ENCODE measurements at places on chromosomes 4 and X. TPM values are rescaled to one million over a fixed set of nuclear protein-coding genes. Genes with fewer than 3 reads are reported as not detected.

- no peaks in the 10 kb centered on the region for H3K27me3 ChIP-seq
- H3K27ac ChIP-seq, result no peak overlapping the region
- H3K4me1 ChIP-seq, result no peaks in the 10 kb centered on the region
- no peaks in the 10 kb centered on the region for H3K36me3 ChIP-seq
- no peak for DNase-seq
Observed at GRCh38 chr4:24213961-24214360, 324.1 kb upstream of the PPARGC1A start.

DNA sequence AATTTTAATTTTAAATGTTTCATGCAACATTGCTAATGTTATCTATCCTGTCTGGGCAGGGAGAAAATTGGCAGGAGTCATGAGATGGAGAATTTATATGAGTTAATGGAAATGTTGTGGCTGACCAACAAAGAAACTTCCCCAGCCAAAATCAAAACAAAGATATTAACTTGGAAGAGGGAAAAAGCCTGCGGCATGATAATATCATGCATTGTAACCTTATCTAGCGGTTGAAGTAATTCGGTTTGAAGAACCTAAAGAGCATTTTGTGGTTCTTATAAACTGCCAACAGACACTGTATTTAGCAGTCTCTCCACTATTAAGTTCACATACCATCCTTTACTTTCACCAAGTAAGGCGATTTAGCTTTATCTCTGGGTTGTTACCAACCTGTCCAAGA, 42.3 kb downstream of the DKK2 start:
- H3K4me3 ChIP-seq, result no peak overlapping the region
- H3K27ac ChIP-seq, result no peak overlapping the region
- no peaks in the 10 kb centered on the region for H3K27me3 ChIP-seq
- H3K4me1 ChIP-seq, result no peaks in the 10 kb centered on the region
- H3K36me3 ChIP-seq, result no peaks in the 10 kb centered on the region
- DNase-seq, result no peak

Gene ATP11C
- total RNA-seq, result 27.0 TPM

Gene LGI2
- not detected for total RNA-seq

- H3K4me1 ChIP-seq, result peaks cover 7% of the 10 kb centered on the region
- no peak overlapping the region for H3K4me3 ChIP-seq
- no peak overlapping the region for H3K27ac ChIP-seq
- no peak for DNase-seq
Observed at GRCh38 chr4:133143775-133144430, 5.2 kb upstream of the PCDH10 start.

Gene GLRA2
- total RNA-seq, result not detected
